ENCODE measurements at places on chromosomes 13 and 19.
A peak's percentile ranks its signal among the peaks of the same experiment; 100 is the strongest.

GRCh38 chr13:73913079-73913740 is 221.0 kb downstream of the KLF12 start:
- DNase-seq = no peak

- DNase-seq = no peak
These were observed 240.6 kb downstream of the GGACT start for GRCh38 chr13:100347968-100348367.

DNA sequence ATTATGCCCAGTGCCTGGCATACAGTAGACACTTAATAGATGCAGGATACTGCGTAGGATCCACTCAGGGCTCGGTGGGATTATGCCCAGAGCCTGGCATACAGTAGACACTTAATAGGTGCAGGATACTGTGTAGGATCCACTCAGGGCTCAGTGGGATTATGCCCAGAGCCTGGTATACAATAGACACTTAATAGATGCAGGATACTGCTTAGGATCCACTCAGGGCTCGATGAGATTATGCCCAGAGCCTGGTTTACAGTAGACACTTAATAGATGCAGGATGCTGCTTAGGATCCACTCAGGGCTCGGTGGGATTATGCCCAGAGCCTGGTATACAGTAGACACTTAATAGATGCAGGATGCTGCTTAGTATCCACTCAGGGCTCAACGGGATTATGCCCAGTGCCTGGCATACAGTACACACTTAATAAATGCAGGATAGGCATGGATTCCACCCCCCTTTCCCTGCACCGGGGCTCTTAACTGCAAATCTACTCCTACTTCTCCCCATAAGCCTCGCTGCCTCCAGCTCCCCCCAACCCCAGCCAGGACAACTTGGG is 24.9 kb downstream of the SMIM24 start:
- DNase-seq = no peak

DNA sequence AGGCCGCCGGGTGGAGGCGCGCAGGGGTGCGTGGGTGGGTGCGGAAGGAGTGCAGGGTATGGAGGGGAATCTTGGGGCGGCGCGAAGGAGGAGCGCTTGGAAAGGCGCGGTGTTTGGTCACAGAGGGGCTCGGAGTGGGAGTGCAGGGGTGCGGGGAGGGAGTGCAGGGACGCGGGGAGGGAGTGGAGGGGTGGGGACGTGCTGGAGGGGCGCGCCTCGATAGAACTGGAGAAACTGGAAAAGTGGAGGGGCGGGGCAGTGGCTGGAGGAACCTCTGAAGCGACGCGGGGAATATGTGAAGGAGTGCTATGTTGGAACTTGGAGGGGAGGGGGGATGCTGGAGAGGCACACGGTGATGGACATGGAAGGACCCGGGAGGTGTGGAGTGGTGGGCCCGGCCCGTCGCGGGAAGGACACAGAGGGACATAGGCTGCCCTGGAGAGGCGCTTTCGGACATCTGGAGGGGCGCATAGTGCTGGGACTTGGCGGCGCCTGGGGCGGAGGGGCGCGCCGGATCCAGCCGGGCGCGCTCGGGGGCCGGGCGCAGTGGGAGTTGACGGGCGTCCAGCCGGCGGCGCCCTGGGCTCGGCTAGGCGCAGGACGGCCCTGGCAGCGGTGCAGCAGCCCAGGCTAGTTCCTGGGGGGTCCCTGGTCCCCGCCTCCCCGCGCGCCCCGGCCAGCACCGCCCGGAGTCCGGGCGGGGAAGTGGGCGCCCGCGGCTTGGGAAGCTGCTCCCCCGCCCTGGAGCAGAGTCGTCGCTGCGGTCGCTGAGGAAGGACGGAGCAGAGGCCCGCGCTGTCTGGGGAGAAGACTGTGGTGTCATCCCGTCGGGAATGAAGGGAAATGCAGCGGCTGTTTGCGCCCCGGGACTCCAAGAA is 20.8 kb upstream of the SGCG start:
- DNase-seq = no peak

DNA sequence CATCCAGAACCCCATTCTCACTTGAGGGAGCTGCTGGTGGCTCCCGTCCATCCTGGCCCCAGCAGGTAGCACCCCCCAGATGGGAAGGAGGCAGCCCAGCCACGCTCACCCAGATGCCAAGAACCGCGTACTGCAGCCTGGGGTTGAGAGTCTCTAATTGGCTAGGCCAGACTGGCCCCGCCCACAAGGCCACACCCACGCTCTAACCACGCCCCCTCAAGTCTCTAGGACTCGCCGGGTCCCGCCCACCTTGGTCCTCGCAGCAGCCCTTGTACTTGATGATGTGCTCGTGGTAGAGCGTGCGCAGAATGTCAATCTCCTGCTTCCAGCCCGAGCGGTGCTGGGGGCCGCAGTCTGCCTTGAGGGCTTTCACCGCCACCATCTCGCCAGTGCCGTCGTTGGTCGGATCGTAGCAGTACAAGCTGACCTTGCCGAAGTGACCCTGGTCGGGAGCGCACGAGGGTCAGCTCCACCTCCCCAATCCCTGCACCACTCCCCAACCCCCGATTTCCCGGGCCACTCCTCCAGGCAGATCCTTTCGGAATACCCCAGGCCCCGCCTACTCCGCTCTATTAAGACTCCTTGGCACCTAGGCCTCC is 14.5 kb upstream of the ICAM3 start:
- peak; percentile 47 for DNase-seq

DNA sequence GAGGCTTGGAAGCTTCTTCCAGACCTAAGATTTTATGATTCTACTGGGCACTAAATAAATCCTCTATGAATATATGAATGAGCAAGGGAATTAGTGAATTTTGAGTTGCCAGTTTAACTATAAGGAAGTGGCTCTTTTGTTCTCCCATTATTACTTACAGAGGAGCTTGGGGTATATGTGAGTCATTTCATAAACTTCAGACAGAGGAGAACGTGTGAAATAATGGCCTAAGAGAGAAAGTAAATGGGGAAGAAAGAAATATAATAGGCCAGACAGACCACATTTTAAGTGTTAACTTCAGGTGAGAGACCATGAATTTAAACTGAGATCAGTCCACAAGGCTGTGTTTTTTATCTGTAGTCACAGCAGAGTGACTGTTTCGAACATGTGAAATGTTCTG is 570.9 kb downstream of the GPC6 start:
- DNase-seq = no peak

DNA sequence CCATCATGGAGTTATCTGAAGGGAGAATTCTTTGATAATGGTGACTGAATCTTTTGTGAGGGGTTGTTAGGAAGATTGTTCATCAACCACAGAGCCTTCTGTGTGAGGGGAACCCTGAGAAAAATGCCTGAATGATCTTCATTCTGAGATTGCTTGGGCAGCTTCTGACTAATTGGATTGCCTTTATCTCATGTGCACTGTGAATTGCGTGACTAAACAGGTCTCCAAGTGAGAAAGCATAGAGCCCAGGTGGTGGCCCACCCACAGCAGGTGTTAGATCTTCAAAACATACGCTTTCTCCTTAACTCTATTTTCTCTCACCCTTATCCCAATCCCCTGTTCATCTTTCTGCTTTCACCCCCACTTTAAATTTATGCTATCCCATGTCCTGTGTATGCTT is 58.3 kb downstream of the DOCK9 start:
- peak; percentile 28 for DNase-seq

DNA sequence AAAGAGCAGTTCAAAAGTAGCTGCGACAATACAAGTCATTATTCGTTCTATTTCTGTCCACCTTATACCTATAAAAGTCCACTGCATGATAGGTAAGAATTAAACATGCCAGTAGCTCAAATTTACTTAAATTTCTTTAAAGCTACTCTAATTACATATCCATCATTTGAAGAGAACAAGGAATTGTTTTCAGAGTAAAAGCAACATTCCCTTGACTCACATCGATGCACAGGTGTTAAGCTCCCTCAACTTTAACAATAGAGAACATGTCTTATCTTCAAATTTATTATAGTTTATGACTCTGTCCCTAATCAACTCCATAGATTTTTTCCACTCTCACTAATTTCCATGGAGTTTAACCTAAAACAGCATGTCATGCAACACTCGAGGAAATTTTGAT is 157.5 kb upstream of the ATXN8OS start:
- no peak for DNase-seq

- no peak for DNase-seq
These were observed 122.3 kb downstream of the PCCA start for GRCh38 chr13:100211016-100211710.

DNA sequence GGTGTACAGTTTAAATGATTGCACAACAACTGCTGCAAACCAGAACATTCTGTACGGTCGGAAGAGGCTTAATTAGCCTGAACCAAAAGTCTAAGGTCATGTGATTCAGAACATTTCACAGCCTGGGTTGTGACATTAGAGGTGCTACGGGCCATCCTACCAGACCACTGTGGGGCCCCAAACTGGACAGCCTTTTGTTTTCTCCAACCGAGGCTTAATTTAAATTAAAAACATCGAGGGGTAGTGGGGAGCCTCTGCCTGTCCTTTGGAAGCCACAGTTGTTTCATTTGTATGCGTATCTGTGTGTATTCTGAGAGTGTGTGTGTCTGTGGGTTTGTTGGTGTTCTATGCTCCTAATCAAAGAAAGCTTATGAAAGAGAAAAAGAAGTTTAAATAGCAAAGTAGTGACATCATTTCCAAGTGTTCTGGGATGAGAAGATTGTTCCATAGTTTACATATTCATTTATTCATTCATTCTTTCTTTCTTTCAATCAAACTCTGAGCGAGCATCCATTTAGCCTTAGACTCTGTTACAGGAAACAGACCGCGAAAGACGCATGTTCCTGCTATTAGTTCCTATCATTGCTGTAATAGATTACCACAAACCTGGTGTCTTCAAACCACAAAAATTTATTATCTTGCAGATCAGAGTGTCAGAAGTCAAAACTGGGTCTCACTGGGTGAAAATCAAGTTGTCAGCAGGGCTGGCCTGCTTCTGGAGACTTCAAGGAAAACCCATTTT is 444.8 kb downstream of the FOXO1 start:
- DNase-seq = no peak

DNA sequence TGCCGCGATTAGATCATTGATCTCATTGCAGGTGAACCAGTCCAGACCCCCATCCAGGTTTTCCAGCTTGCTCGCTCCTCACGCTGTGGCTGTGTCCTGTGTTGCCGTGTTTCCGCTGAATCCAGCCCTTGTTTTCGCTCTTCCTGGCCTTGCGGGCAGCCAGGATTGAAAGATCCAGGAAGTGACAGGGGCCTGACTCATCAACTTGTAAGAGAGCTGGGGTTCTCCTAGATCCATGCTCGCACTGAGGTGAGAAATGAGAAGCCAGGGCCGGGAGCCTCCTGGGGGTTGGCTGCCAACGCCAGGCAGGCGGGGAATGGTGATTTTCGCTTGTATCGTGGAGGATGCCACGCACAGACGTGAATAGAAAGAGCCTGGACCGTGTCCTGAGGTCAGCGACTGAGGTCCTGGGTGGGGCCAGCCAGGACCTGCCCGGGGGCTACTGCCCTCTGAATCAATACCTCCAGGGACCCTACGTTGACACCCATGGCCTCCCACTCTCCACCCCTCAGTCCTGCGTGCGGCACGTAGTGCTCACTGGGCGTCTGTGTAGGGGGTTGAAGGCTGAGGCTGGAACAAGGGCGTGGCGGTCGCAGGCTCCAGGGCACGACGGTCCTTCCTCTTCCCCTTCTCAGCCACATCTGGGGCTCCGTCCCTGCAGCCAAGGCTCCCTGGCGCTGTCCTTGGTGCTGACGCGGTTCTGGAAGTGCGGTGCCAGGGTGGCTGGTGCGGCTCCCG is 7.3 kb upstream of the PTPRH start:
- DNase-seq = peak; percentile 49

GRCh38 chr13:72145383-72145782 is 278.4 kb upstream of the DACH1 start:
- DNase-seq = no peak

DNA sequence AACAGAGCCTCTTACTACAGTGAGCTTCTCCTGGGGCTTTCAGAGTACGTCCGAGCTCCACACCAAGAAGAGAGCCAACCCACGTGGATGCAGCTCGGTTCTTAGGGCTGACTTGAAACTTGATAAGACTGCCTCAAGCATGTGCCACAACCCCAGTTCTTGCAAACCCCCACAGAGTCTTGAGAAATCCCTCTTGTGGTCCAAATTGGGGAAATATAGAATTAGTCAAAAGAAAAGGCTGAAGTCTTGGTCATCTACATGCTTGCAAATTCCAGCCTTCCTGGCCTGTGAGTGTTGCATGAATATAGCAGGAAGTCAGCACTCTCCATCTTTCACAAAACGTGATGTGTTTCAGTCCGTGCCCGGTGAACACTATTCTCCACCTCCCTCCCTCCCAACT is 95.2 kb downstream of the GGACT start:
- DNase-seq = no peak

- DNase-seq = no peak
These were observed 120.7 kb upstream of the SOX1 start for GRCh38 chr13:111946214-111946613.

DNA sequence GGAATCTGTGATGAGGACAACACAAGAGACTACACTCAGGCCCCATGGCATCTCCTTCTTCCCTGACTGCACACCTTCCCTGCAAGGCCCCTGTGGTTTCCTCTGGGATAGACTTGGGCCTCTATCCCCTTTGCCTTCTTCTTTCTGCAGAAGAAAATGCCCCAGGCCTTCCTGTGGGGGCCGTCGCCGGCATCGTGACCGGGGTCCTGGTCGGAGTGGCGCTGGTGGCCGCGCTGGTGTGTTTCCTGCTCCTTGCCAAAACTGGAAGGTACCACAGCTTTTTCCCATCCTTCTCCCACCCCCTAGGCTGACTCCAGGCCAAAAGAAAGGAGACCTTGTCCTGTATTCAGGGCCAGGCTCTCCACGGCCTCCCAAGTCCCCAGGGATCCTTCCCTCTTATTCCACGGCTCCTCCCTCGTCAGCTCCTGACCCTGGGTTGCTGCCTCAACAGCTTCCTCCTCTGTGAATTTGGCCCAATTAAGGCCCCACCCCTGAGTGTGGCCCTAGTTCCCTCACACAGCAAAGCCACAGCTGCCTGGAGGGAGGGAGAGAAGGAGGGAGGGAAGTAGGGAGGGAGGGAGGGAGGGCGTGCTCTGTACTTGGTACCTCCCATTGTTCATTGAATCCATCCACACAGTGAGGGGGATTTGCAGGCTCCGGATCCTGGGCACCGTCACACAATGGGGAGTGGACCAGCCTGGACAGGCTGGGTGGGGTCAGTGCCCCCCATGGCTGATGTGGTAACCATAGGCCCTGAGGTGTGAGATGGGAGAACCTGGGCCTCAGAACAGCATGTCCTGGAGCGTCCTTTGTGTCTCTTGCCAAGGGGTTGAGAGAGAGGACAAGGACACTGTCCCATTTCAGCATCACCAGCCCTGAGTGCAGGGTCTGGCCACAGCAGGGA is 12.5 kb downstream of the CEACAM3 start:
- DNase-seq = no peak

- DNase-seq = peak; percentile 2
These were observed 500 bp downstream of the ZFP30 start for GRCh38 chr19:37654629-37655300.

GRCh38 chr13:51636349-51636890 is 52.2 kb downstream of the WDFY2 start:
- no peak for DNase-seq
